ENCODE measurements at places on chromosomes 4 and X.

- no peak for DNase-seq
Measured at GRCh38 chr4:68466751-68467150, 19.5 kb downstream of the TMPRSS11E start.

GRCh38 chrX:81206476-81206875 lies 4.6 kb downstream of the SH3BGRL start:
- no peak for DNase-seq

GRCh38 chrX:68511255-68511654 lies 12.4 kb downstream of the YIPF6 start:
- DNase-seq = peak; percentile 48

GRCh38 chr4:112348488-112349158 lies 51.5 kb downstream of the ALPK1 start:
- DNase-seq = no peak

GRCh38 chr4:2461246-2461960 lies 7.5 kb upstream of the RNF4 start:
- no peak for DNase-seq

GRCh38 chr4:75950213-75950815 lies 9.5 kb upstream of the NAAA start:
- no peak for DNase-seq

DNA sequence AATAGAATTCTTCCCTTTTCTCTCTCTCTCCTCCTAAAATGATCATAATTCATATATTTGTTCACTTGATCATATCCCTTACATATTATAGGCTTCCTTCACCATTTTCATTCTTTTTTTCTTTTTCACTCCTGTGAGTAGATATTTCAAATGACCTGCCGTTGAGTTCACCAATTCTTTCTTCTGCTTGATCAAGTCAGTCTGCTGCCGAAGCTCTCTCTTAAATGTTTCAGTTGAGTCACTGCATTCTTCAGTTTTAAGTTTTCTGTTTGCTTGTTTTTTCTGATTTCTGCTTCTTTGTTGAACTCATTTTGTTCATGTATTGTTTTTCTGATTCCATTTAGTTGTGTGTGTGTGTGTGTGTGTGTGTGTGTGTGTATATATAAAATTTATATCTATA lies 354.3 kb downstream of the GPAT3 start:
- DNase-seq = no peak

- no peak for DNase-seq
Measured at GRCh38 chrX:1902901-1903235, 288.0 kb downstream of the ASMT start.

GRCh38 chrX:152918707-152919106 lies 20.8 kb downstream of the ZNF185 start:
- DNase-seq = no peak

DNA sequence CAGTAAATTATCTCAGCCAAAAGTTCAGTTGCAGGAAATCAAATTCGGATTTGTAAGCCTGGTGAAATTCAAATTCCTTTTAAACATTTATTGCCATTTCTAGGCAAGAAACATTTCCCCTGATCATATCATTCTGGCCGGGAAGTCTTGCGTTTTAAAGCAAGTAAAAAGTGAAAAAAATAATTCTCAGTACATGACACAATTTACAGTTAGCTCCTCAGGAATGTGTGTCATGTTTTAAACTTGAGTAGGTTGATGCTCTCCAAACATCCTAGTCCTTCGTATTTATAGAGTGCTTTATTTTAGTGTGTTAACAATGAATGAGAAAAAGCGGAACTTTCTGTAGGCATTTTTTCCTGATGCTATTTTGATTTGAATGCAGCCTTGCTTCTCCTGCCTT lies 158.3 kb upstream of the SCML1 start:
- DNase-seq = no peak

DNA sequence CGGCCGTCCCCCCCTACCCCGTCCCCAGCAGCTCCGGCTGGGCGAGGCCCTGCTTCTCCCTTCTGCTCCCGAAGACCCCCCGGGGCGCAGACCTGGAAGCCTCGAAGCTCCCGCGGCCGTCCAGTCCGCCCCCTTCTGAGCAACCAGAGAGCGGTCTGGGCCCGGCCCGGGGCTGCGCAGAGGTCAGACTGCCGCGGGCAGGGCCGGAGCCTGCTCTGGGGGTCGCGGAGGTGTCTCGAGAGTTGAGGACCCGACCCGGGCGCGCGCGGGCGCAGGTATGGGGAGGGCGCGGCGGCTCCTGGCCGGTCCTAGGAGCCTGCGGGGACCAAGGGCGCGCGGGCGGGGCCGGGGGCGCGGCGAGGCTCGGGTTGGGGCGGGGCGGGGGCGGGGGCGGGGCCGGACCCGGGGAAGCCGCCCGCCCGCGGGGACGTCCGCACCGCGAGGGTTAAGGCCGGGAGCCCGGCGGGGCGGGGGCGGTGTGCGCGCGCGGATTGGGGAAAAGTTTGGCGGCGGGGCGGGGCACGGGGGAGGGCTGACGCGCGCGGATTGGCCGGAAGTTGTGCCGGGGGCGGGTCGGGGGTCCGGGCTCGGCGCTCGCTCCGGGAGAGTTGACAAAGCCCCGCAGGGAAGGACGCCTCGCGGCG lies at the start of gene FGFRL1:
Gene FGFRL1, plus strand, starts transcription at position 605 of the 644 bp plus-strand sequence. CDS start 860 bp downstream, outside the sequence.
- DNase-seq = peak; percentile 93

DNA sequence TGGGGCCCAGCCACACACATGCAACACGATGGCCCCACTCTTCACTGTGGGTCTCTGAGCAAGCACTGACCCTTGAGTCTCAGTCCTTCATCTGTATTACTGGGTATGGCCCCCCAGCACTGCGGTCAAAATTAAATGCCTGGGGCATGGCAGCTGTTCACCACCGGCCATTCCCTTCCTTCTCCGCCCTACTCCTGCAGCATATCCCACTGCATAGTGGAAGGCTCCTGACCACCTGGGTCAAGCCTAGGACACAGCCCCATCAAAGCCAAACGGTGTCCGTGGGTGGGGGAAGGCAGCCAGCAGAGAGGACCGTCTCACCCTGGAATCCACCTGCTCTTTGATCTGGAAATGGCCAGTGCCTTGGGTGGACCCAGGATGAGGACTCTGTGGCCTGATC lies 30.7 kb downstream of the PPP2R2C start:
- DNase-seq = no peak

GRCh38 chrX:46328133-46328532 lies 217.1 kb downstream of the ZNF674 start:
- DNase-seq = no peak

- DNase-seq = no peak
Measured at GRCh38 chrX:20361890-20362262, 95.2 kb upstream of the RPS6KA3 start.

DNA sequence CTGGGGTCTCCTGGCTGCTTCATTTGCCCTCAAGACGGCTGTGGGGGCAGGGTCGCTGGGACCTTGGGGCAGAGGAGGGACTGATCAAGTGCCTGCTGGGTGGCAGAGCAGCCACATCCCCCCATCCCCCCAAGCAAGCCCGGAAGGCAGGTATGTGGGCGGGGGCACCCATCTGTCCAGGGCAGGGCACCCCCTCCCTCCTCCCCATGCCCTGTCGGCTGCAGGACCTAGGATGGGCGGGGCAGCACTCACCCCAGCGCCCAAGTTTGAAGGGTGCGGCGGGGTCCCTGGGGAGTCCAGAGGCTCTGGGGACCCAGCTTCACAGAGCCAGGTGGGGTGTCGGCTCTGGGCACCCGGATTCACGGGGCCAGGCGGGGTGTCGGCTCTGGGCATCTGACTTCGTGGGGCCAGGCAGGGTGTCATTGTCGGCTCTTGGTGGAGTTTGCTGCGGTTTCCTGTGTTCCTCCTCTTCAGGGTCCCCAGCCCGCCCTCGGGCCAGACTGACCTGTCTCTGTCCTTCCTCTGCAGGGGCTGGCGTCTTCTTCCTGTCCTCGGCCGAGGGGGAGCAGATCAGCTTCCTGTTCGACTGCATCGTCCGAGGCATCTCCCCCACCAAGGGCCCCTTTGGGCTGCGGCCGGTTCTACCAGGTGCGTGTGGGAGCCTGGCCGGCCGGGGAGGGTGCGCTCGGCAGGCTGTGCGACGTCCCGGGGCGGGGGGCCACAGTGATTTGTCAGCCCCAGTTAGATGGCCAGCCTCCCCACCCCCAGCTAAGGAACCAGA lies 22.1 kb downstream of the DOK7 start:
- no peak for DNase-seq

- no peak for DNase-seq
Measured at GRCh38 chrX:38500866-38501265, 60.5 kb upstream of the TSPAN7 start.

DNA sequence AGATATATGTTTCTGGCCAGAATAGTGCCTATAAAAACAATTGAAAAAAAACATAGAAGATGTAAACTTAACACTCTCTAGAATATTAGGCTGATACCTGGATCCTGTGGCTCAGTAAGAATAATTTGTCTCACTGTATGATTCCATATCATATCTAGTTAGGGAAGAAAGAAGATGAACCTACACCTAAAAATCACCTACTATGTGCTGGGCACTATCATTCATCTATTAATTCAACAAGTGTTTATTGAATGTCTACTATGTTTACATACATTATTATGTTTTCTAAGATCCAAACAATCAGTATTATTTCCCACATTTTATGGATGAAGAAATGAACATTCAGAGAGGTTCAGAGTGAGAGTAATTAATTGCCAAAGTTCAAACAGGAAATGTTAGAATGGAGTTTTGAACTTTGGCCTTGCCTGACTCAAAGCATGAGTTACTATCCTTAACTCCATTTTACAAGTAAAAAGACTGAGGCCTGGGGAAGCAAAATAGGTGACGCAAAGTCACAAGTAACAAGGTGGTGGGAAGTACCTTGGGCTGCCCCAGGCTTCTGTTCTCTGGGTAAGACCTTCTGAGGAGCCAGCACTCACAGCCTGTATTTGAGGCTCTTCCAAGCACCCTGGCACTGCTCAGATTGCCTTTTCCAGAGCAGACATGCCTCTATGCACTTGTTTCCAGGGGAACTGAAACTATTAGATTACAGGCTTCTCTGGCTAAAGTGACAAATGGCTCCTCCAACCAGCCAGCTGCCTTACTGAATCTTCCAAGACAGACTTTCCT lies 111.1 kb upstream of the ACSL4 start:
- DNase-seq = peak; percentile 28

DNA sequence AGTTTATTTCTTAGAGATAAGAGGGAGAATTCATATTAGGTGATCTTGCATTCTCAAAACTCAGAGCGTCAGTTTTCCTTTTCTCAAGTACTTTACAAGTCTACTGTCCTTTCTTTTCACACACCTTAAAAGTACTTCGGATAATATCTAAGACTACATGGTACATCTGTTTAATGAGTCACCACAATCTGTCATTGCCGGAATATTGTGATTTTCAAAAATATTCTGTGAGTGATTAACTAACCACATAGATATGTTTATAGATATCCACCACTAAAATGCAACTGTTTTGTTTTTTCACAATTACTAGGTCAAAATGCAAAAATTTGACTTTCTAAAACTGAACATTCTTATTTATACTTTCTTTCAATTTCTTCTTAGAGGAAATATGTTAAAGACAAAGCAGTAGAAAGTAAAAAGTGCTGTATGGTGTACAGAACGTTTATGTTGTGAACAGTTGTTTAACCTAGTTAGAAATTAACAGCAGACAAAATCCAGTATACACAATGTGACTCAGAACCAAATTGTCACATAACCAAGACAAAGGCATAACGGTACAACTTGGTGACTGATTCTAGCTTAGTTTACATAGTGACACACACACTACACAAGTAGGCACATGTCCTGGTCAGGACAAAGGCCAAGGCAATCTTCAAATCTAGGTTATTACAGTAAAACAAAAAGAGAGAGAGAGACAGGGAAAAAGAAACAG lies 482.9 kb downstream of the NAF1 start:
- no peak for DNase-seq

GRCh38 chr4:176988226-176988625 lies 195.5 kb upstream of the VEGFC start:
- DNase-seq = no peak

GRCh38 chr4:896216-896615 lies 35.9 kb downstream of the GAK start:
- no peak for DNase-seq

- DNase-seq = no peak
Measured at GRCh38 chr4:188941524-188942119, 802.4 kb downstream of the TRIML1 start.

DNA sequence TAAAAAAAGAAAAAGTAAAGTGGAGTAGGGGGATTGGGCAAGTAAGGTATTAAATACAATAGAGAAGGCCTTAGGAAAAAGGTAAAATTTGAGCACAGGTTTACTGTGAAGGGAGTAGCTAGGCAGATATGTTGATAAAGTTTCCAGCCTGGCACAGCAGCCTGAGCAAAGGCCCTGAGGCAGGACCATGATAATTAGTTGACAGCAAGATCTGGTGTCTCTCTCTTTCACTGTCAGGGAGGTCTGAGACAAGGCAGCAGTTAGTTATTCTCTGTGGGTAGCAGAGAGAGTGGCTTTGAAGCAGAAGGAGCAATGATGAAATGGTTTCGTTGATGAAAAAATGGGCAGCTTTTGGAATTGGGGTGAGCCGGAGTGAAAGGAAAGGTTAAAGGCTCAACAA lies 119.5 kb downstream of the KDR start:
- DNase-seq = no peak

GRCh38 chr4:186554539-186554913 lies 841 bp downstream of the MTNR1A start:
- no peak for DNase-seq

- DNase-seq = no peak
Measured at GRCh38 chr4:2284161-2284933, 22.4 kb upstream of the MXD4 start.

- DNase-seq = no peak
Measured at GRCh38 chrX:18873189-18873791, 110.6 kb downstream of the PHKA2 start.

GRCh38 chr4:65422109-65422508 lies 248.2 kb downstream of the EPHA5 start:
- DNase-seq = no peak

- DNase-seq = no peak
Measured at GRCh38 chr4:37241647-37242046, 2.9 kb upstream of the NWD2 start.

- no peak for DNase-seq
Measured at GRCh38 chrX:27968352-27968751, 12.9 kb downstream of the DCAF8L1 start.

- no peak for DNase-seq
Measured at GRCh38 chr4:183757060-183757459, 98.0 kb downstream of the TRAPPC11 start.

Measured in GM10248 (cell line).